LNCaP clone FGC (cell line): ENCODE measurements at places on chromosomes 6 and 20.

- no peak for DNase-seq
Observed at GRCh38 chr6:15796844-15797243, 134.0 kb upstream of the DTNBP1 start.

DNA sequence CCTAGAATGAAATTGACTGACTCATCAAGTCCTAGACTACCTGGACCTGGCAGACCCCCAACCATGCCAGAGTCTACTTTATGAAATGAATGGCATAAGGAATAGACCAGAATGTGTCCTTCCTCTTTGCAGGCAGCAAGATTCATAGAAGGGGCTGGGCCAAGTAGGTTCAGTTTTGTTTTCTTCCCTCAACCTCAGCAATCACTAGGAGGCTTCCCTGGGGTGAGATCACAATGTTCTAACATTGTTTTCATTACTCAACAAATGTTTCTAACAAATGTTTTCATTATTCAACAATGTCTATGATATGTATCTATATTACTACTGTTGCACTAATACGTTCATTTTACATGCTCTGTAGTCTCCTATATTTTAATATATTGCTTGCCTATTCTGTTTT, 8.4 kb upstream of the FAM162B start:
- DNase-seq: peak; percentile 19

- no peak for DNase-seq
Observed at GRCh38 chr6:105320765-105321164, 82.1 kb downstream of the PREP start.

- DNase-seq: no peak
Observed at GRCh38 chr6:3750317-3751076, 1.0 kb downstream of the PXDC1 start.

DNA sequence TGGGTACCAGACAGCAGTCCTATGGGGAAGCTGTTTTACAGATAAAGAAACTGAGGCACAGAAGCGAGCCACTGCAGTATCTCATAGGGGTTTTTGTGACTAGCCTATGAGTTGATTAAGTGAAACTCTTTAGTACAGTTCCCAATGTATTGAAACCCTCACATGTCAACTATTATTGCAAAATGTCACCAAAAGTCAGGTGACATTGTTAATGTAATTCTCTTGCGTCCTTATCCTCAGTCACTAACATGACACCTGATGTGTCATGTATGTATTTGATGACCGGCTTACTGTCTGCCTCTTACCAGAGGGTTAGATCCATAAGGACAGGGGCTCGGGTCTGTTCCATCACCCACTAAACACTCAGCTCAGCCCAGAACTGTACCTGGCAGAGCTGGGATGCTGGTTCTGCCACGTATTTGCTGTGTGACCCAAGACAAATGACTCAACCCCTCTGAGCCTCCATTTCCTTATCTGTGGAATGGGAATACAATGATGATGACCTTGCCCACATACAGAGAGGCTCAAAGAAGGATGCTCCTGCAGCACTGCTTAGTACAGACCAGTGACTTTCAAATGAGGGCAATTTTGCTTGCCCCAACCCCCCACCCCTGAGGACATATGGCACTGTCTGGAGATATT, 32.9 kb downstream of the PREX1 start:
- no peak for DNase-seq

- DNase-seq: no peak
Observed at GRCh38 chr6:76774781-76775384, 688.4 kb downstream of the HTR1B start.

- no peak for DNase-seq
Observed at GRCh38 chr6:91970700-91971099, 1383.8 kb upstream of the MAP3K7 start.

GRCh38 chr20:15905661-15906060, 667.6 kb downstream of the KIF16B start:
- no peak for DNase-seq

DNA sequence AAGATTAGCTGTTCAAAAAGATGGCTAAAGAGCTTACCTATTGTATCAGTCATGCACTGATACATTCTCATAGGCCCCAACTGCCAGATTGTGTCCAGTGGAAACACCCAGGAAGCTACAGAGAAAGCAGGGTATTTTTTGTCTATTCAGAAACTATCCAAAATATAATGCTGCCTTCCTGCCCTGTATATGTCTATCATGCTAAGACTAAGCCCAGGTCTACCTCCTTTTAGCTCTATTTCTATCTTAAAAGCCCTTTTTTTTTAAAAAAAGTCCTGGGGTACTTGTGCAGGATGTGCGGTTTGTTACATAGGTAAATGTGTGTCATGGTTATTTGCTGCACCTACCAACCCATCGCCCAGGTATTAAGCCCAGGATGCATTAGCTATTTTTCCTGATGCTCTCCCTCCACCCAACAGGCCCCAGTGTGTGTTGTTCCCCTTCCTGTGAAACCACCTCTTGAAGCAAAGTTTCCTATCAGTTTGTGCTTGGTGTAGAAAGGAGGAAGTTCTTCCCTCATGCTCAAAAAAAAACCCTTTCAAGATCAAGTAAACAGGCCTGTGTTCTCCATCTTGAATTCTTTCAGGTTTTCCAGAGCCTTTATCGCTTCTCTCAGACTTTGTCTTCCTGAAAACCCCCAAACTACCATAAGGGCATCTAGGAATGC, 514 bp downstream of the DEFB129 start:
- no peak for DNase-seq

DNA sequence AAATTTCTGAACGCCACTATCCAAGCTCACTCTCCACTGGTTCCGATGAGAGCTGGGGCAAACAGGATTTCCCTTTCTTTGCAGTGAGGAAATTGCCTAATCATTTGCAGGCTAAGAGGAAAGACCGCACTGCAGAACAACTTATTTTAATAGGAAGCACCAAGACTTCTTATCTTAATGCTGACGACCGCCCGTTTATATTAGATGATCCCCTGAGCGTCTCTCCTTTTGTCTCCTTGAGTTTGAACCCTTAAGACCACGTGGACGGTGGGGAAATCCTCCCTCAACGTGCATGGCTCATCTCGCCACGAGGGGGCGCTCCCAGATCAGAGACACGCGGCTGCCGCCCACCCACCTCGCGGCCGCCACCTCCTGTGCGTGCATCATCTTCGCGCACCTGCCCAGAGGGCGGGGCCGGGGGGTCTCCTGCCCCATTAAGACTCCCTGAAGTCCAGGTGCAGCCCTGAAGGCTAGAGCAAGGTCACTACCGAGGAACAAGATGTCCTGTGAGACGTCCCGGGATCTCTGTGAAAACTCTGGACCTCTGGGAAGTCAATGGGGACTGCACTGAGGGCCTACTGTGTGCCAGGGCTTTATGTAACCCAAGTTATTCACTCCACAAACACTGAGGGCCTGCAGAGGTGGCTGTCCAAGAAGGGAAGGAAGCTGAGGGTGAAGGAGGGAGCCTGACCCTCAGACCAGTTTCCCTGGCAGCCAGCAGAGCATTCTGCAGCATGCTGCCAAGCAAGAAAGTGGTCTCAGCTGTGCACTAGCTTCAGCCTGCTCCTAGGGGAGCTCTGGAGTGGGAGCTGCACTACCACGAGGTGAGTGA, 28.1 kb downstream of the PDYN start:
- no peak for DNase-seq

- no peak for DNase-seq
Observed at GRCh38 chr6:159505140-159505922, 187.7 kb downstream of the SOD2 start.

DNA sequence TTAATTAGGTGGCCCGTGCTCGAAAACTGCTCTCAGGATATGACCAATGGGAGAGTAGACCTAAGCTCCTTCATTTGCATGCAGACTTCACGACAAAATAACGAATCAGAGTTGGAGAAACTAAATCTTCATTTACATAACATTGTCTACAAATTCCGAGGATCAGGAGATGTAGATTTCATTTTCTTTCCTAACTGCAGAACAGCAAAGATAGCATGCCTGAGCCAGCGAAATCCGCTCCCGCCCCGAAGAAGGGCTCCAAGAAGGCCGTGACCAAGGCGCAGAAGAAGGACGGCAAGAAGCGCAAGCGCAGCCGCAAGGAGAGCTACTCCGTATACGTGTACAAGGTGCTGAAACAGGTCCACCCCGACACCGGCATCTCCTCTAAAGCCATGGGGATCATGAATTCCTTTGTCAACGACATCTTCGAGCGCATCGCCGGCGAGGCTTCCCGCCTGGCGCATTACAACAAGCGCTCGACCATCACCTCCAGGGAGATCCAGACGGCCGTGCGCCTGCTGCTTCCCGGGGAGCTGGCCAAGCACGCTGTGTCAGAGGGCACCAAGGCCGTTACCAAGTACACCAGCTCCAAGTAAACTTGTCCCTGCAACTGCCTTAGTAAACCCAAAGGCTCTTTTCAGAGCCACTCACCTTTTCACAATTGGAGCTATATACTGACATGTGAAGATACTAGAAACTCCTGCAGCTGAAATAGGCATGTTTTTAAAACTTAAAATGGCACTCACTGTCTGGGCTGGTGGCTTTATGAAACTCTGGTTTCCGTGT, 96.5 kb downstream of the HFE start:
- DNase-seq: peak; percentile 18

- no peak for DNase-seq
Observed at GRCh38 chr20:13687815-13688214, 49.1 kb upstream of the TASP1 start.

GRCh38 chr6:33163540-33163939, 28.7 kb downstream of the COL11A2 start:
- DNase-seq: no peak

- DNase-seq: no peak
Observed at GRCh38 chr6:78701407-78701806, 165.9 kb upstream of the IRAK1BP1 start.

DNA sequence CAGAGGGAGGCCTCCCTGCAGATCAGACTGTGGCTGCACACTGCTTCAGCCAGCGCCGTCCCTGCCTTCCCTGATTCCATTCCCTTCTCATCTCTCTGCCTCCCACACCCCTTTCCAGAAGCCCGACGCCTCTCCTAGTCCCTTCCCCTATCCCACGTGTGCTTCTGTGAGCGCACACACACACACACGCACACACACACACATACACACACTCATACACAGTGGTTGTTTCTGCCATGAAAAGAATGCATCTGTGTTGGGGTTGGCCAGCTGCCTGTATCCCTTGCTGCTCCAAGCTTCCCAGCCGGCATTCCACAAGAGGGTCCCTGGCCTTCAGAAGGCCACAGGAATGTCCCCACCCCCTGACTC, 51.7 kb downstream of the MOCS1 start:
- no peak for DNase-seq

- DNase-seq: no peak
Observed at GRCh38 chr20:3935295-3935955, 46.2 kb downstream of the PANK2 start.

DNA sequence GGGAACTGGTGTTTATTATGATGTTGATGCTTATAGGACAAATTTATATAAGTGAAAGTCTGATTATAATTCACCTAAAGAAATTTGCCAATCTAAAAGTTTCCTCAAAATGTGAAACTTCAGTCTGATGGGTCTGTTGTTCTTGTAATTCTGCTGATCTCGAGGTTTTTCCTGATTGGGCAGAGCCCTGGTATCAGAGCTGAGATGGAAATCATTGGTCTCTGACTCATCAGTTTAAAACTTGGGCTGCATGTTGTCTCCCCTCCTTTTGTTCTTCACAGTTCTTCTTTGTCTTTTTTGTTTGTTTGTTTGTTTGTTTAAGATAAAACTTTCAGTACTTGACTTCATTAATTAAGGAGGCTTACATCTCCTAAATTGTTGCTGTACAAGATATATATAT, 5.9 kb downstream of the SMAP1 start:
- no peak for DNase-seq

- DNase-seq: peak; percentile 30
Observed at GRCh38 chr6:32692019-32692418, 25.6 kb upstream of the HLA-DQB1 start.

DNA sequence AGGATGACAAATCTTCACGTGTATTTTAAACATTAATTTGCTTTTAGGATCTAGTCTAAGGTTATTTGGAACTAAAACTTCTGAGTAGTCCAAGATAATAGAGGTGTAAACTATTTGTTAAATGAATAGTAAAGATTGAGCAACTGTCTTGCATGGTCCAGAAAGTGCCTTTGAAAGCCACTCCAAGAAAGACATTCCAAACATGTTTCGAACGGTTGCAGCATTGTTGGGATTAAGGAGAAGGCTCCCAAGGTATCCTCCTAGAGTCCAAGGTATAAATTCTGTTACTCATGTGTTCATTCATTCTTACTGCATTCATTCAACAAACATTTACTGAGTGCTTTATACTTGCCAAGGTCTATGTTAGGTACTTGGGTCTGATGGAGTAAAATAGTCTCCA, 28.8 kb upstream of the MYLK2 start:
- no peak for DNase-seq

- DNase-seq: no peak
Observed at GRCh38 chr6:134162932-134163331, 110.5 kb upstream of the SLC2A12 start.

- no peak for DNase-seq
Observed at GRCh38 chr6:13989496-13990144, 64.9 kb downstream of the RNF182 start.

- DNase-seq: peak; percentile 70
Observed at GRCh38 chr6:142376800-142377496, 75.1 kb downstream of the ADGRG6 start.

DNA sequence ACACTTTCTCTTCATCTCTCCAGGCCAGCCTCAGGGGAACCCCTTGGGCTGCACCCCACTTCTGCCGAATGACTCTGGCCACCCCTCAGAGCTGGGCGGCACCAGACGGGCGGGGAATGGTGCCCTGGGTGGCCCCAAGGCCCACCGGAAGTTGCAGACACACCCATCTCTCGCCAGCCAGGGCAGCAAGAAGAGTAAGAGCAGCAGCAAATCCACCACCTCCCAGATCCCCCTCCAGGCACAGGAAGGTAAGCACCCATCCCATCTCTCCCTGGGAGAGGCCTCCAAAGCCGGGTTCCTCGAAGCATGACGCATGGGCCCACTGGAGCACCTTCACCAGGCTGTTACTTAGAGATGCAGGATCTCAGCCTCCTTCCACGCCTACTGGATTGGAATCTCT, 11.3 kb downstream of the MDFI start:
- no peak for DNase-seq

DNA sequence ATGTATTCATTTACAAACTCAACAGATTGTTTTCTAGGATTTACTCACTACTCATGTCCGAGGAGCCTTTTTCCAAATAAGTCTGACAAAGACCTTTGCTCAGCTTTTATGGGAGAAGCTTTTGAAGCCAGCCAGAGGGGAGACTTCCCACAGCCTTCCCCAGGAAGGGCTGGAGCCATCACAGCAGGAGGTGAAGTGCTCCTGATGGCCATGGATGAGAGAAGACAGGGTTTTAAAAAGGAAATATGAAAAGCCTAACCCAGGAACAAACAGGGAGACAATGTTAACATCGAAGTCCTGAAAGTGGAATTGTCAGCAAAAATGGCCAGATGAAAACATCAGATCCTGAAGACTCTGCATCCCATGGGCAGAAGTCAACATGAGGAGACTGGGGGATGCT, 11.6 kb upstream of the TAGAP start:
- no peak for DNase-seq

DNA sequence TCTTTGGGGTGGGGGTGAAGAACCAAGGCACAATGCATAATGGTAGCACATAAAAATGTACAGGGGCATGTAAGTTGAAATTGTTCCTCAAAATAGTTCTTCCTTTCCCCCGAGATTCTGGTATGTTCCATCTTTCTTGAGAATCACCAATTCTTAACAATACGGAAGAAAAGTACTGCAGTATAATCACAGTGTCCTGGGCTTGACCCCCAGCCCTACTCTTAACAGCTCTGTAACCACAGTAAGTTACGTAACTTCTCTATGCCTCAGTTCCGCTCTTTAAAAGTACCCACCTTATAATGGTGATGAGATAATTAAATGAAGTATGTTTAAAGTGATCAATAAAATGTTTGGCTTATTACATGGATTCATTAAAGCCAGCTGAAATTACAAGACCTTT, 104.5 kb downstream of the SMLR1 start:
- DNase-seq: no peak
